ENCODE measurements at places on chromosomes 6 and 20.
A peak's percentile ranks its signal among the peaks of the same experiment; 100 is the strongest.

- no peak for DNase-seq
These were observed 4.3 kb upstream of the AKIRIN2 start for GRCh38 chr6:87706187-87706966.

- DNase-seq: no peak
These were observed 209.8 kb upstream of the FOXA2 start for GRCh38 chr20:22794200-22794599.

GRCh38 chr20:40073535-40074111 is 615.4 kb downstream of the MAFB start:
- no peak for DNase-seq

DNA sequence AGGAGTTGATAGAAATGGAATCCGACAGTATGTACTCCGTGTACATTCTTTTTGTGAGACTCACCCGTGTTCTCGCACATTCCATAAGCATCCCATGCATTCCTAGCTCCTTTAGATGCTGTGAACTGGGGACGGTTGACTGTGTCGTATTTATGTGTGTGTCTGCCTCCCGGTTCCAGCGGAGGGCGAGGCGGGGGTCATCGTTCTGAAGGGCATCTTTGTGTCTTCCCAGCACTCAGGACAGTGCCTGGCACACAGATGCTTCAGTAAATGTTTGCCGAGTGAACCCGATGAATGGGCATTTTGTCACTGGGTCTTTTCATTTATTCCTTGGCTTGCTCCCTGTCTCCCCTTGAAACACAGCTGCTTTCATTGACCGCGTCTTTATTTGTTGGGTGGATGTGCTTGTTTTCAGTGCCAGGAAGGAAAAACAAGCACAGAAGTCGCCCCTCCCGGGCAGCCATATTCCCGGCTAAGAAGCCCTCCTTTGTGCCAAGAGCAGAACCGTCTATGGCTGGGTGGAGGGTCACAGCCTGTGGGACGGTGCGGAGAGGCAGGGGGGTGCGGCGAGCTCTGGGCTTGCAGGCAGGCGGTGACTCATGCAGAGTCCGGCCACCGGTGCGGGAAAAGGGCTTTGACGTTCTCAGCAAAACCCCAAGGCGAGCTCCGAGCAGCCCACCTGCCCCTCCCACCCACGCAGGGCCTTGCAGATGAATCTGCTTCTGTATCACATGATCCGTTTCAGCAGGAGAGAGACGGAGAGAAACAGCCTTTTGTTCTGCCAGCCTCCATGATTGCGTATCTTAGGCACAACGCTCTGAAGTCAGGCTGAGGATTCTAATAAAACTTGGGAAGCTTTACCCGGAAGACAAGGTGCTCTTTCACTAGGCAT is 11.2 kb upstream of the PSMG4 start:
- no peak for DNase-seq

DNA sequence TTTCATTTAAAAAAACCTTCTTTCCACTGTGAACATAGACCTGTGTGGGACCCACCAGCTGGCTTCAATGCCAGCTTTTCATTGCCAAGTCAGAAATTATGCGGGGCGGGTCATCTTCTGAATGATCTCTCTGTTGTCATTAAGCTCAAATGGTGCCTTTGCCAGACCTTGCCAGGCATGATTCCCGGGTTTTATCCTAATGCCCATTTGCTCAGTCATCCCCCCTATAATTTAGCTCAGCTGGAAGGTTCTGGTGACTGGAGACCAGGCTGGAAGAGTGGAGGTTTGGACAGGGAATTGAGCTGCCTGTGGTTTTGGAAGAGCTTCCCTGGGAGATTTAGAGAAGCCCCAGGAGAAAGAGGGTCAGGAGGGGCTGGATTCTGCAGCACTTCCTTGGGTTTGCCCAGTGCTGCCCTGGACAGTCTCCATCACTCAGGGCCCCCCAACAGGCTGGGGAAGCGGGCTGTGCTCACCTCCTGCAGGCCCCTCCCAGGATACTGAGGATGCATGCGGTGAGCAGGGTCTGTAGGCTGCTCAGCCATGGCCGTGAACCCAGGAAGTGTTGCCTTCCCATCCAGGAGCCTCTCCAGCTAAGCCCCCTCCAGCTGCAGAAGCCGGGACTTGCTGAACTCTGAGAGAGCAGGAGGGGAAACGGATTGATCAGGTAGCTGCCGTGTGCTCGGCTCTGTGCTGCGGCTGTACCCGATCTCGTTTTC is 273.0 kb downstream of the CDH4 start:
- no peak for DNase-seq

DNA sequence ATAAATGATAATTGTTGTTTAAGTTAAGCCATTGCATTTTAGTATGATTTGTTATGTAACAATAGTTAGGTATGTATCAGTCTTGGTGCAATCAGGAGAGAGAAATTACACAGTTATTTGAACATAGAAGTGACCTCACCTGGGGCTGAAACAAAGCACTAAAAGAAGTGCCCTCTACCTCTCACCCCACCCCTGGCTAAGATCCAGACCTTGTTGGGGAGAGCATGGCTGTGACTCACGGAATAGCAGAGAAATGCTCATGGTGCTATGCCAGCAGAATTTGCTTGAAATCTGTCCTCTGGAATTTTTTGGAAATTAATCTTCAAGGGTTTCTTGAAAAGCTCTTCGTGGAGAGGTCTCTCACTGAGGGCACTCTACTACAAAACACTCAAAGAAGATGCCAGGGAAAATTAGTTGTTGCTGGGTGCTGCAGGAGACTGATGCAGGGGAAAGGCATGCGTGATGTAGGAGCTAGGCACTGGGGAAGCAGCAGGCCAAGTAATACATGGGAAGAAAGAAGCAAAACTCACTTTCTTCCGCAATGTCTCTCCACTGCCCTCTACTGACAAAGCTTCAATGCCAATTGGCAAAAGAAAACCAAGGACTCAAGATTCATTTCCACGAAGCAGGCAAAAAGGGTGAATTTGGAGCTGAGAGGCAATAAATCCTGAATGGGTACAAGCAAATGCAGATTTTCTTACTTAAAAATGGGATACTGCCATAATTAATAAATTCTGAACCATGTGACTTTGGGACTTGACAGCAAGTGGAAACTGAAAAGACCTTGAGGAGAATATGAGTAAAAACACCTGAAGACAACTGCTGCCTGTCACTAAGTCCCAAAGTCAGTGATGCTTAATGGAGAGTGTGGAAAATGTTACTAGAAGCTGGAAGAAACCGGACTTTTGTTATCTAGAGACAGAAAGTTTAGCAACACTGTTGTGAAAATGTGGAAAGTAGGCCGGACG is 136.3 kb upstream of the ZNF184 start:
- no peak for DNase-seq

GRCh38 chr6:137813308-137813970 is 53.6 kb upstream of the TNFAIP3 start:
- DNase-seq: no peak

DNA sequence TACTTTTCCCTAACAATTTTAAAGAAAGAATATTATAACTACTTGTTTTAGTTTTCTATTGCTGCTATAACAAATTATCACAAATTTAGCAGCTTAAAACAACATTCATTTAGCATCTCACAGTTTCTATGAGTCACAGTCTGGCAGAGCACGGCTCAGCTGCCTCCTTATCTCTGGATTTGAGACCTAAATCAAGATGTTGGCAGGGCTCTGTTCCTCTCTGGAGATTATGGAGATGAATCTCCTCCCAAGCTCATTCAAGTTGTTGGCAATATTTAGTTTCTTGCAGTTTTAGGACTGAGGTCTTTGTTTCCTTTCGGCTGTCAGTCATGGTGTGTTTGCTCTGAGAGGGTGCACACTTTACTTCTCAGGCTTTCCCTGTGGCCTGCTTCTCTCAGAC is 1065.8 kb upstream of the EYS start:
- no peak for DNase-seq

DNA sequence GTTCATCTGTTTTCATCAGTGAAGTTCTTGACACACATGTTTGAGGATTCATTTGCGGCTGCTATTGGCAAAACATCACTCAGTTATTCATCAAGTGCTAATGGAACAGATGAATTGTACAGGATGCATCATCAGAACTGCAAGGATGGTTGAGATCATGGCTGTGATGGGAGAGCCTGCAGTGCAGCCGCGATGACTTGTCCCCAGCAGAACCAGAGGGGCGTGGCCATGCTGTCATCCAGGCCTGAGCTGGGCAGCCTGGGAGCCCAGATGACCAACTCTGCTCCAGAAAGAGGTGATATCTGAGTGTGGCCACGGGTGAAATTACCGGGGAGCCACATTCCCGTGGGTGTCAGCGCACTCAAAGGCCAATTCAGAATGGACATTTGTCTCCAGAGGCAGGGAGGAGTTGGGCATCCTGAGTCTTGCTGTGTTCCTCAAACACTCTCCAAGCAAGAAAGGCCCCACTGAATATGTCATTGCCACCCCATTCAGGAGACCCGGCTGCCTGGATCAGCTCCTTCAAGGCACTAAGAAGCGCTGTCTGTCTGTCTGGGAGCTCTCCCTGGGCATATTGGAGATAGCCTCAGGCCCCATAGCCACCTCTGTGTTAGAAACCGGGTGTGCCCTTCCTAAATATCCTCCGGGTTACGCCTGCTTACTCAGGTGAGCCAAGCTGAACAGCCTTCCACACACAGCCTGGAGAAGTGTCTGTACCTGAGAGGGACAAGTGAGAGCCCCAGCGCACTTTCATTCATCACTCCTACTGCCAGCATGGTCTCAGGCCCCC is 66.7 kb downstream of the SYNDIG1 start:
- DNase-seq: peak; percentile 75

- DNase-seq: no peak
These were observed 1.3 kb downstream of the KIF13A start for GRCh38 chr6:17985934-17986655.

GRCh38 chr6:74603322-74604076 is 602.4 kb downstream of the COL12A1 start:
- DNase-seq: no peak

DNA sequence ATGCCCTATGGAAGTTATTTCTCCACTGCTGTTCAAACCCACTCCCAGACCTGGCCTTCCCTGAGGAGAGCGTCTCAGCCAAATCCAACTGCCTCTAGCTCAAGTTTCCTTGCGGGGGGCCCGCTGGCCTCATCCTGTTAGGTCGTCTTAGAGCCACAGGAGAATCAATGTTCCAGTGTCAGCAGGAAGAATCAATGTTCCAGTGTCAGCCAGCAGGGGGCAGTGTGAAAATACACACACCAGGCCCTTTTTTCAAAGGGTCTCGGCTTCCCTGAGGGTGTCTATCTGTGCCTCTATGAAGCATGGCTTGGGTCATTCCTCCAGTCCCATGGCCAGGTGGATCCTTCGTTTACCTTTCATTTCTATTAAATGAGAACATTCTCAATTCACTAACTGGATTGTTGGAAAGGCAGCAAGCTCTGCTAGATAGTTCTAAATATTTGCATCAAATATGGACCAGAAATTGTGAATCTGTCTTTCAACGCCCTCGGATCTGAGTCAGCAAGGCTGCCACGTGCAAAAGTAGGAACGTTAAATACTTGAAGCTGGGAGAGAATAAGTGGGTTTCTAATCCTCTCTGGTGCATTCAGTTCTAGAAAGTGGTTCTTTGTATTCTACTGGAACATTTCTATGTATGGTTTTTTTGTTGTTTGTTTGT is 19.2 kb downstream of the PRND start:
- no peak for DNase-seq

- no peak for DNase-seq
These were observed 280.4 kb downstream of the PTPRK start for GRCh38 chr6:128240024-128240428.

- DNase-seq: no peak
These were observed at the start of gene ROS1 for GRCh38 chr6:117425431-117426153. TSS of gene ROS1 (minus strand) at chr6:117425942. CDS start at chr6:117425656, 286 bp downstream.

- no peak for DNase-seq
These were observed 56.5 kb upstream of the SIRPA start for GRCh38 chr20:1838556-1839279.

DNA sequence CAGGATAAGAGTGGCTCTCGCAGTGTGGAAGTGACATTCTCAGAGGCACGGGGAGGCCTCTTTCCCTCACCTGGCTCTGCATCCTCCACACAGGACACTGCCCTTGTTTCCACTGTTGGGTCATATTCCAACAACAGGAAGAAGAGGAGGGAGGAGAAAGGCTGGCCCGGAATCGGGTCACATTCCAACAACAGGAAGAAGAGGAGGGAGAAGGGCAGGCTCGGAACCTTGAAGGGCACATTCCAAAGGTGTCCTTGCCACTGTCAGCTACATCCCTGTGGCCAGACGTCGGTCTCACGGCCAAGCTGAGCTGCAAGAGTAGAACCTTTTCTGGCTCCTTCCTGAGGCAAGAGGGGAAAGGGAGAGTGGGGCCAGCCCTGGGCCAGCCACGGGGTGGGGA is 25.4 kb downstream of the CHRNA4 start:
- DNase-seq: no peak

- DNase-seq: no peak
These were observed 158.5 kb downstream of the SYNDIG1 start for GRCh38 chr20:24627926-24628325.

GRCh38 chr20:33541074-33541473 is 51.2 kb downstream of the CBFA2T2 start:
- no peak for DNase-seq

DNA sequence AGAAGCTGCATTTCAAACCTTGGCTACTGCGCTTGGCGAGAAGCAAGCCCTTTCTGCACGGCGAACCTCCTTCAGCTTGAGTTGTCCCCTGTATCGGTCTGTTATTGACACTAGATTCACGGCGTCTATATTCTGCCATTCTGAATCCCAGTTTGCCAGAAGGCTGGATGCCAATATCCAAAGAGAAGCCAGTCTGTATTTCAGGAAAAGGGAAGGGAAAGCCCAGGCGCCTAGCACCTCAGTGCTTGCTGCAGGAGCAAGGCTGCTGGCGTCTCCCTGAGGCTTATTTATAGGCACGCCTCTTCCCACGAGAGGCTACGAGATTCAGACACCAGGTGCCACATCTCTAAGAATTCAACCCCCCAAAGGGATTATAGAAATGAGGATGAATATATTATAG is 89.6 kb upstream of the CDH4 start:
- no peak for DNase-seq

GRCh38 chr6:128064540-128064895 is 163.7 kb upstream of the THEMIS start:
- DNase-seq: no peak

DNA sequence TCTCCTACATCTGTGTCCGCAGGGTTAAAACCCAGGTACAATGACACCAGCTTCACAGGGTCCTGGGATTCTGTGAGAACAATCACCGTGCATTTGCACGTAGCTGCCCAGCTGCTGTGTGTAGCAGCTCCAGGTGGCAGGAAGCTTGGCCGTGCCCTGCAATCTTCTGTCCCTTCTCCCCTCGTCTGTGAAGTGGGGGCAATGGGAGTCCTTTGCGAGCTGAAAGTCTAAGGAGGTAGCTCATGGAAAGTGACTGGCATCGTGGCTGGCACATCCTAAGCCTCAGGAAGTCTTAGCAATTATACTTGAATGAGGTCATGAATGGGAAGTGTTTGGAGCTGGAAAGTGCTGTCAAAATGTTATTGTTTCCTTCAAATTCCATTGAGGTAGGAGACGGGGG is 137.1 kb downstream of the SMOC2 start:
- DNase-seq: no peak
